ENCODE measurements at places on chromosomes 16 and 17.
A peak's percentile ranks its signal among the peaks of the same experiment; 100 is the strongest.

GRCh38 chr16:66845791-66846221 lies 1.6 kb downstream of the CA7 start:
- DNase-seq, result no peak

DNA sequence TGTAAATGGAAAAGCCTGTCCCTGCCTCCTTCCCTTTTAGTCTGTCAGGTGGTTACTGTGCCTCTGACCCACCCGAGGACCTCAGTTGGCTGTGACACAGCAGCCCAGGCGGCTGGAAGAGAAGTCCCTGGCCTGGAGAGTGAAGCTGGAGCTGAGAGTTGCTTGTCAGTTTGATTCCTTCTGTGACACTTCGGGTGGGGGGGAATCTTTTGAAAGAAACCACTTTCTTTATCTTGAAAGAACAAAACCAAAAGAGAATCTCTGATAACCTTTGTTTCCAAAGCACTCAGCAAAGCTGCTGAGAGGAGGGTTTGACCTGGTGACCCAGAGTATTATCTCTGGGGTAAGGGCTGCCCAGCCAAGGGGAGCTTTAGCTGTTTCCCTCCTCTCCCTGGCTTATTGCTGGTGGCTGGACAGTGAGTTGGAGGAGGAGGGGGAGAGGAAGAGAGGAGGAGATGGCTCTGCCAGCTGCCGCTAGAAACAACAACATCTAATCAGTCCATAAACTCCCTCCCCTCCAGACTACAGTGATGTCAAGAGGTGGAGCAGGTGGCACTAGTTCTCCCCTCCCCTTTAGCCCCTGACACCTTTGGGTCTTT lies 34.0 kb downstream of the YPEL2 start:
- no peak for DNase-seq

GRCh38 chr16:65280845-65281512 lies 159.1 kb upstream of the CDH11 start:
- DNase-seq, result no peak

- DNase-seq, result no peak
These were observed 423.8 kb upstream of the PSMD7 start for GRCh38 chr16:73872856-73873255.

DNA sequence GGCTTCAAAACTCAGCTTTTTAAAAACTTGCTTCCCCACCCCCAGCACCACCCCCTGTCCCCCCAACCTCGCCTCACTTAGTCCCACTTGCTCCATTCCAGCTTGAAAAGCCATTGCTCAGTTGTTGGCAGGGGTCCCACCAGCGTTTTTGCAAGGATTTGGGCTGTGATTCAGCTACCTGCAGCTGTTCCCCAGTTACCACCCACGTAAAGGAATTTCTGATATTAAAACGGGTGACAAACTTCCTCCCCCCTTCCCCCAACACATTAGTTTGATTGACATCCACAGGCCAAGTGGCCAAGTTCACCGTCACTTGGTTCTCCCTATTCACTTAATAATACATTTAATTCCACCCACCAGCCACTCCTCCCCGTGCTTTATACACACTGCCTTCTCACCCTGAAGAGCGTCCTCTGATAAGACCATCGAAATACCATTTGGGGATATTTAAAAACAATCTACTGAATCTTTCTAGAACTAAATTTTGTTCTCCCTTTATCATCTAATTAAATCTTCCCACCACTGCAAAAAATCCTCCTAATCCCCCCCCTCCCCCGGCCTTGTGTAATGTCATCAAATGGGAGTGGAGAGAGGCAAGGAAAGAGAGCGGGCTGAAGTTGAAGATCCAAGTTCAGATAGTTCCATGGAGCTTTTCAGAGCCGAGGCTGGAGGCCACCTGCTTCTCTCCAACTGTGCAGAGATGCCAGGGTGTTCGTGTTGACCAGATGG lies 55.1 kb downstream of the SOX9 start:
- DNase-seq, result no peak

DNA sequence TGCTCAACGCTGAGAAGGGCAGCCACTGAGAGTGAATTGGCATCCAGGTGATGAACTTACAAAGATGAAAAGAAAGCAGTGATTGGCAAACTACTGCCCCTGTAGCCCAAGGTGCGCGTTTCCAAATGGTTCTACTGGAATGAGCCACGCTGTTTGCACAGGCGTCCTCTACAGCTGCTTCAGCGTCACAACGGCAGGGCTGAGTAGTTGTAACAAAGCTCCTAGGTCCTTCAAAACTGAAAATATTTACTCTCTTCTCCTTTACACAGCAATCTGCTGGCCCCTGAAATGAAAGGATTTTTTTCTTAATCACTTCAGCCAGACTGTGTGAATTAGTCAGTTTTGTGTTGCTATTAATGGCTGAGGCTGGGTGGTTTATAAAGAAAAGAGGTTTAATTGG lies 107.2 kb upstream of the FOXF1 start:
- no peak for DNase-seq

DNA sequence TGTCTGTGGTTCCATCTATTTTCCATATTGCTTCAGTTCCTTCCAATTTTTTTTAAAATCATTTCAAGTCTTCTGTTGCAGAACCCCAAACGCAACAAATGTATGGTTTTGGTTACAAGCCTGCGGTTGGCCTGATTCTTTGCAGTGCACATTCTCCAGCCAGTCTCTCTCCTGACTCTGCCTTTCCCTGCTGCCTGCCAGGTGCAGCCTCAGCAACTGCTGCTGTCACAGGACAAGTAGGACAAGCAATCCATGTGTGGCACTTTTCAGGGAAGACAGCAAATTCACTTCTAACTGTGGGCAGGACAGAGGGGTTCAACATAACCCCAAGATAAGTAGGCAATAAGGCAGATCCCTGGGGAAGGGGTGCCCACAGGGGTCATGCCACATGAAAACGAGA lies 24.2 kb downstream of the EMP2 start:
- DNase-seq, result no peak

DNA sequence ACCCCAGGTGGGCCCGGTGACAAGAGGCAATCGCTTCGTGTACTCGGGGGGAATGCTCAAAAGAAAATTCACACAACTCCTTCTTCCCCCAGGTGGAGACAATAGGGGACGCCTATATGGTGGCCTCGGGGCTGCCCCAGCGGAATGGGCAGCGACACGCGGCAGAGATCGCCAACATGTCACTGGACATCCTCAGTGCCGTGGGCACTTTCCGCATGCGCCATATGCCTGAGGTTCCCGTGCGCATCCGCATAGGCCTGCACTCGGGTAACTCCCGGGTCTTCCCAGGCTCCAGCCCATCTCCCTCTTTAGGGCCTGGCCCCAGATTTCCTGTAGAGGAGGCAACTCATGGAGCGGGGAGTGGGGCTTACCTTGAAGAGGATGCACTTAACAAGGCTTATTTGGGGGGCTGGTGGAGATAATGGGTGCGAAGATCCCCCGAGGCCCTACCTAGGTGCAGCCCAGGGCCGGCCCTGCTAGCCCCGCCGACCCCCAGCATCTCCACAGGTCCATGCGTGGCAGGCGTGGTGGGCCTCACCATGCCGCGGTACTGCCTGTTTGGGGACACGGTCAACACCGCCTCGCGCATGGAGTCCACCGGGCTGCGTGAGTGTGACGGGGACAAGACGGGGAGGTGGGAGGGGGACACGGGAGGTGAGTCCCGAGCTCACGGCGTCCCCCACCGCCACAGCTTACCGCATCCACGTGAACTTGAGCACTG lies 13.0 kb downstream of the GUCY2D start:
- DNase-seq, result no peak

- no peak for DNase-seq
These were observed 77.2 kb downstream of the SNX11 start for GRCh38 chr17:48184721-48185120.

- peak; percentile 79 for DNase-seq
These were observed 19.3 kb upstream of the CLEC3A start for GRCh38 chr16:78002915-78003538.

GRCh38 chr17:40451420-40451819 lies 8.2 kb downstream of the IGFBP4 start:
- no peak for DNase-seq

GRCh38 chr16:73015612-73016487 lies 32.1 kb downstream of the ZFHX3 start:
- DNase-seq, result no peak

- no peak for DNase-seq
These were observed 489.8 kb downstream of the NPIPA7 start for GRCh38 chr16:16868727-16869126.

GRCh38 chr17:59356543-59357218 lies 25.2 kb downstream of the YPEL2 start:
- no peak for DNase-seq

DNA sequence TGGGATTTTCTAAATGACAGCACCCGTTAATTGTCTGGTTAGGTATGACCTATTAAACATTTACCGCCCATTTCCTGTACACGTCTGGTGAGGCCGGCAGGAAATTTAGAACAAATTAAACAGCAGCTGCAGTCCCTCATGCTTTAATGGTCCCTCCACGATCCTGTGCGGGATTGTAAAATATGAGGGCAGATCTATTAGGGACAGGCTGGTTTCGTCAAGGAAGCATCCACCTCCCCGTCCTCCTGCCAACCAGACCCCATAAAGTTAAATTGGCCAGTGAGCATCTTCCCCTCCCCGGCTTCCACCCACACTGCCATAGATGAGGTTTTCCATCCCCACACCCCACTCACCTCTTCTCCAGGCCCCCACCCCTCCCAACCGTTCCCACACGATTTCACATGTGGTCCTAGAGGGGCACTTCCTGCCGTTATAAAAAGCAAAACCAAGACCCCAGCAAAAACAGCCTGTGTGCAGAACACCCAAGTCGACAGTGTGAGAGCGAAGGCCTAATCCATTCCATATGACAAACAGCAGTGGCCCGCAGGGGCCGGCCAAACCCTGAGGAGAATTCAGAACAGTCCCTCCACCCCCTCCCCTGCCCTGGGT lies 331.9 kb downstream of the FOXL1 start:
- DNase-seq, result no peak

DNA sequence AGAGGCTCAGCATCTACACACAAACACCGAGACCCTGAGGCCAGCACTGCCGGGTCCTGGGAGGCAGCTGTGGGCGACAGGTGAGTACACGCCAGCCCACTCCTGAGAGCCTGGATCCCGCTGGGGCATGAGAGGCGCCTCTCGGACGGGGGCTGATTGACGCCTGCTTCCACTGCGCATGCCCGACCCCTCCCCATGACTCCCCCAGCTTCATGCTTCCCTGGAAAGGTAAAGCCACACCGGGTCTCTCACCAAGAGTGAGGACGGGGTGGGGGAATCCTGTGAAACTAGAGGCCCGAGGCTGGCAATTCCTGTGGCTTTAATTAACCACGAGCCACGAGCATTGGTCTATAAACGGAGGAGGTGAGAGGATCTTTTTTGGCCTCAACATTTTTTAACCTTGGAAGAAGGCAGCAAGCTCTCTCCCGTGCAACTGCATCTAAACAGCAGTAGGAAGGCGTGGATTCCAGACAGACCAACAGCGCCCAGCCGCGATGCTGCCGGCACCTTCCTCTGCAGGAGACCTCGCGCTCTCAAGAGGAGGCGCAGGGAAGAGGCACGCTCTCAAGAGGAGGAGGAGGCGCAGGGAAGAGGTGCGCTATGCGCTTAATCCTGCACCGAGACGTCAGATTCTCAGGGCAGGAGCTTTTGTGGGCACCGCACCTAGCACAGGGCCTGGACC lies 71.8 kb upstream of the METRNL start:
- no peak for DNase-seq

DNA sequence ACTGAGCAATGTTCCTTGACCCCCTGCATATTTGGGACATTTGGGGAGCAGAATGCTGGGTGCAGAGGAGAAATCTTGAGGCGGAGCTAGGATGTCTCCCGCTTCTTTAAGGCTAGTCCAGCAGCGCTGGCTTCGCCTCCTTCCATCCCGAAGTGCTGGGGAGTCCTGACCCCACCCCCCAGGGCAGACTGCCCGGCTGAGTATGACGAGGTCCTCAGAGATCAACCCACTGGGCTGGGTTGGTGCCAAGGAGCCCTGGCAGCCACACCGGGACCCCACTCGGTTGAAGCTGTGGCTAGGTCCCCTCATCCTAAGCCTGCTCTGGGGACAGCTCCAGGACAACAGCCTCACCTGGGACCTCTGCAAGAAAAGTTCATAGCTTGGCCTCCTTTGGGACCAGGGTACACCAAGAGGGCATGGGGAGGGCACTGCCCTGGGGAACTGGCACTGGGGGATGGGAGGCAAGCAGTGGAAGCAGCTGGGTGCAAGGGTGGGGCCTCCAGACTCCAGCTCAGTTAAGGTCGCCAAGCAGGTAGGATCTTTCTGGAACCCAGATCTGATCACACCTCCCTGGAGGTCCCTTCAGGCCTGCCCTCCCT lies 11.0 kb downstream of the RHBDF2 start:
- DNase-seq, result no peak

- no peak for DNase-seq
These were observed 12.0 kb upstream of the KRT23 start for GRCh38 chr17:40949418-40949817.

DNA sequence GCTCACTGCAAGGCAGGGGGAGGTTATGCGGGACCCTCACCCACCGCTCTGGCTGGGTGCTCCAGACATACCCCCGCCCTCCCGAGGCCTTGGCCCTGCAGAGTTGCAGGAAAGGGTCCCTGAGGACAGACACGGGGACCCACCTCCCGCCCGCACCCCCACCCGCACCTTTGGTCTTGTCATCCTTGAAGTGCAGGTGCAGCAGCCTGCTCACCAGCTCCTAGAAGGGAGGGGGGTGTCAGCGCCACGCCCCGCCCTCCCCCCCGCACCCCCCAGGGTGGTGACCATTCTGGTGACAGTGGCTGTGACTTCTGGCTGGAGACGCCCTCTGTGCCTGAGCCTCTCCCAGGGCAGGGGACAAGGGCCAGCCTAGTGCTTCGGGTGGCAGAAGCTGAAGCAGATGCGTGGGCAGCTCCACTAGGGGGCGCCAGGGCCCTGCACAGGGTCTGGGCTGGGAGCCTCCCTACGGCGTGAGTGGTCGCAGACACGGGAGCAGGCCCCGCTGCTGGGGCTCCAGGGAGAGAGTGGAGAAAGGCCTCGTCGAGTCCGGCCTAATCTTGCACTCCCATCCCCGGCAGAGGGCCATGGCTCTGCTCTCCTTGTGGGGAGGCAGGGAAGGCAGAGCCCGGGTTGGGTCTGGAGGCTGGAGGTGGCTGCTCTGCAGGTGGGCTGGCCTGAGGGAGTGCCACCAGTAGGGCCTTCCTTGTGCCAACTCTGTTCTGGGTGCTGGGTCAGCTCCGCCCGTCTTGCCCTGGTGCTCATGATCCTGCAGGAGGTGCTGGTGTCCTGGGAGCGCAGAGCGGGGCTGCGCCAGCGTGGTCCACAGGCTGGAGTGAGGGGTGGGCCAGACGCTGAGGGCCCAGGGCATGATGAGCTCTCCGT lies 2.7 kb downstream of the CENPX start:
- no peak for DNase-seq

Measured in non-pigmented ciliary epithelial cell (primary cell).